ENCODE measurements at places on chromosomes 1 and 21. TPM values are rescaled to one million over a fixed set of nuclear protein-coding genes. Genes with fewer than 3 reads are reported as not detected.

Gene SLC44A5
- not detected for total RNA-seq

Gene GAS5
- total RNA-seq = 344 TPM

Gene TRIM63
- not detected for total RNA-seq

Gene TLR5
- total RNA-seq = not detected

Gene ARHGEF16
- not detected for total RNA-seq

Gene FAM177B
- total RNA-seq = not detected

Gene LRRC53
- not detected for total RNA-seq

DNA sequence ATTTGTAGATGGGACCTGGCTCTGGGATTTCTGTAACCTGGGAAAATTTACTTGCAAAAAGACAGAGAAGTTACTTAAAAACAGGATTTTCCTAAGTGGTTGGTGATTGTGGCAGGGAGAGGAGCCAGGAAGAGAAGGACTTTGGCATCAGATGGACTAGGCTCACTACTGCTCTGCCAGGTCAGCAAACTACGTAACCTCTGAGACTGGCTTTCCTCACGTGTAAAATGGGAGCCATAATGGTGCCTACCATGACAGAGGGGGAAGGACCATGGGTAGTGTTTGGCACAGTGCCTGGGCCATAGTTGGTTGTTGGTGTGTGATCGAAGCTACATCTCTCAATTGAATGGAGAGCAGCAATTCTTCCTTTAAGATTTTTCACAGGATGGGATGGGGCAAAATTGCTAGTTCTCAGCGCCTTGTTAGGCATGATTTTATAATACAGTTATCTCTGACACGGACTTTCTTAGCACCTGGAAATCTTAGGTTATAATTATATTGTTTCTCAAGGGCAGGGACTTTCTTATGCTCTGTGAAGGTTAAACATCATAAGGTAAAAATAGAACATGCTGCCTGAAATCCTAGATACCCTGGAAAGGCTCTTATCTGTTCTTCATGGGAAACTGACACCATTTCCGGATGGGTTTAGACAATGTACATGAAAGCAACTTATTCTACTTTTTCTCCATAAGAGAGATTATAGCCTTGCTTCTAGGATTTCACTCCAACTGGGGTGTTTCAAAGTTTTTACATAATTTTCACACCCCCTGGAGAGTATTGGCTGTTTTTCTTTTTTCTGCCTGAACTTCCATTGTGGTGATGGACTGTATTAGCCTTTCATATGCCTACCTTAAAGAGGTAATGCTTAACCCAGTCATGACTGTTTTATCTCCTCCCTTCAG, 10.9 kb downstream of the ROR1 start:
- DNase-seq = no peak

DNA sequence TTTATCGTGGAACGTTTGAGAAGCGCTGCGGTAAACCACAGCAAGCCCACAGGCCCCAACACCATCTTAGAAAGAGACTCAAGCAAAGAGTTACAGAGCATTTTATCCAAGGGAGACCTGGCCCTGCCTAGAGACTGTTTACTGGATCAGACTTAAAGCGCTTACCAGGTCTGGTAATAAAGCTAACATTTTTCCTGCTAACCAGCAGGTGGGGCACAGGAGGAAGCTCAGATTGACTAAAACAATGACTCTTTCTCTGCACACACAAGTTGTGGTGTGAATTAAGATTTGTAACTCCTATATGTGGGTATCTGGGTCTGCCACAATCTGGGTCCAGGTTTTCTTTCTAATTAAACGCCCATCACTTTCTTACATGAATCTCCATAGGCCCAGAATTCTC, 136.5 kb upstream of the ETS2 start:
- peak; percentile 66 for DNase-seq

- DNase-seq = no peak
These were observed 44.1 kb downstream of the ASH1L start for GRCh38 chr1:155518484-155518883.

GRCh38 chr1:29289493-29289892, 53.2 kb downstream of the PTPRU start:
- no peak for DNase-seq

- no peak for DNase-seq
These were observed 19.7 kb downstream of the PTAFR start for GRCh38 chr1:28156821-28157220.

- peak; percentile 74 for DNase-seq
These were observed 1.4 kb downstream of the RNF11 start for GRCh38 chr1:51237351-51238033.

GRCh38 chr1:41868241-41868998, 50.3 kb downstream of the HIVEP3 start:
- DNase-seq = no peak

DNA sequence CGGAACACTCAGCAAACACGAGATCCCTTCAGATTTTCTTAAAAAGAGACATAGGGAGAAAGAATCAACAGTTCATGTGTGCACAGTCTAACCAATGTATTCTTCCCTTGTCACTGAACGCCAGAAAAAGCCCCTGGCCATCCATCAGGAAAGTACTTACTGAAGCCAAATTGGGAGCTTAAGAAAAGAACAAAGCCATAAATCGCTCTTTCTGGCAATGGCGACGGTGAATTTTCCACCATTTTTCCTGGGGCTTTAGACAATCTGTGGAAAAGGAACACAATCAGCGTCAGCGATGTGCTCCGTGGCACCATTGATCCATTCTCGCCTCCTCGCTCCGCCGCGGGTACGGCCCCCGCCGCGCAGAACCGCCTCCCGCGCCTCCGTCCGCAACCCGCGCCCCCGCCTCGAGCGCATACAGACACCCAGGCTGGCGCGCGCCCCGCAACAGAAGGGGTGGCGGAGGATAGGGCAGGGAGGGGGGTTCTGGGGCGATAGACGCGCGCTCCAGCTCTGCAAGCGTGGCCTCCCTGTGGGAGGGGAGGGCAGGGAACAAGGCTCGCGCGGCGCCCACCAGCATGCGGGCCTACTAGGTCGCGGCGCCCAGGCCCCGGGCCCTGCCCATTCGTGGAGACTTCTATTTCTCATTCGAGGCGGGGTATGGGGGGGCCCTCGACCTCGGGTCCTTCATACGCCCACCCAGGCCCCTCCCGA, 440 bp downstream of the PIGP start:
- DNase-seq = peak; percentile 89

DNA sequence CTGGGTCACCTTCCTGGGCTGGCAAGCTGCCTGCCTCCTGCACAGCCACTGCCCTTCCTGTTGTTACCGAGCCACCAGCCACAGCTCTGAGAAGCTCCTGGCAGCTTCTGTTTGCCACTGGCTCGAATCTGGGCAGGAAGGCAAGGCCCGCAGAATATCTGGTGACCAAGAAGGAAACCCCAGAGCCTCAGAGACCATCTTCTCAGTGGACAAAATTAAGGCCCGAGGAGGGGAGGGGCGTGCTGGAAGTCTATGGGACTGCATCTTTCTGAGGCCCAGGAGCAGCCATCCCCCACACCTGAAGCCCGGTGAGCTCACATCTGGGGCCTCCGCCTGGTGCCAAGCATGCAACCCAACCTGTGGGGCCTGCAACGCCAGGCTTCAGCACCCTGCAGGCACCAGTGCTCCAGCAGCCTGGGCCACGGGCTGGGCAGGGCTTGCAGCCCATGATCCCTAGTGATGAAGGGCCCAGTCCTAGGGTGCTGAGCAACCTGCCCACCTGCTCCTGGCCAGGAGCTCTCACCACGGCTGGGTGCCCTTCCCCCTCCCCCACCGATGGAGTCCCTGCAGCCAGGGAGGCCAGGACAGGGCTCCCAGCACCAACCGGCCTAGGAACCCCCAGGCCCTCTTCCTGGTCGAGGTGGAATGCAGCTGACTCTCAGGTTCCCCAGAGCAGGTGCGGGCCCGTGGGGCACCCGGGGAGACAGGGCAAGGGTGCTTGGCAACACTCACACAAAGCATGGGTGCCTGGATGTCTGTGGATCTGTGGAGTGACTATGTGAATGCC, 879 bp downstream of the CPTP start:
- DNase-seq = no peak

DNA sequence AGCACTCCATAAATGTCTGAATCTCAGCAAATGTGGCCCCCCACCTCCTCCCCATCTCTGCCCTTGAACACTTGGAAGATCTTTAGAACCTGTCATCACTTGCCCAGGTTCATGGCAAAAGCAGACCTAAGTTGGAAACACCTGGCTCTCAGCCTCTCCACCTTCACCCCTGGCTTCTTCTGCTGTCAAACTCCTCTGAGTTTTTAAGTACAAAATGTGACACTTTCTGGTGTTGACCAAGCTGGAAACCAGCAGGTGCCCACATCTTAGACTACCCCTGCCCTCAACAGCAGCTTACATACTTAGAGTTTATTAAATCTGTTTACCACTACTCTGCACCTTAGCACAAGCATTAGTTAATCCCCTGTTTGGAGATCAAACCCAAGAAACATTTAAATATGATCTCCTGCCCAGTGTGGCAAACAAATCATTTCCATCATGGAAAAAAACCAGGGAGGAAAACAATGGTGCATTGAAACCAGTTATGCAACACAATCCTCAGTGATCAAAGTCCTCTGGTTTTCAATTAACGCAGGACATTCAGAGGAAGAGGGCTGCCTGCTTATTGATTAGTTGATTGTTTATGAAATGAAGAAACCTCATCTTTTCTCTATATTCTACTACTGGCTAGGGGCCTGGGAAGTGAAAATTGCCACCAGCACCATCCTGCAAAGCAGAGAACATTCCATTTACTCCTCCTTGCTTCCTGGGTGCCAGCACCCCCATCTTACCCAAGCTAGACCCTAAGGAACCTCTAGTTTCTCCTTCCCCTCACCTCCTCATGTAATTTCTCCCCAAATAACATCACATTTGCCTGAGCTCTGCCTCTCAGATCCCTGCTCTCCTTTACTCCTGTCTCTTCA, 139.4 kb upstream of the RAB4A start:
- DNase-seq = no peak

DNA sequence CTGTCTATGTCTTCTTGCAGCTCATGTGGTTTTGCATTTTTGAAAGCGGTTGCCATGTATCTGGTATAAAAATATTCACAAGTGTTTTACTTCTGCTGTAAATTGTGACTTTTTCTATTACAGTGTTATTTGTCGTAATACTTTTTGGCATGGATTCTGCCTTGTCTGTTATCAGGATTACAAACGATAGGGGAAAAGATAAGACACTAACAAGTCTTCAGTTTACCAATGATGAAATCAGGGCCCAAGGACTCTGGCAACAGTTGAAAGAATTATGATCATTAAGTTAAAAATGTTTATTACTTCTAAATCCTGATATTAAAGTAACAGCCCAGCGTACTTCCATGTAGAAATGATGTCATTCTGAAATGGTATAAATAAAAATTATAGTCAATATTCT, 298.8 kb downstream of the KIF26B start:
- DNase-seq = no peak

DNA sequence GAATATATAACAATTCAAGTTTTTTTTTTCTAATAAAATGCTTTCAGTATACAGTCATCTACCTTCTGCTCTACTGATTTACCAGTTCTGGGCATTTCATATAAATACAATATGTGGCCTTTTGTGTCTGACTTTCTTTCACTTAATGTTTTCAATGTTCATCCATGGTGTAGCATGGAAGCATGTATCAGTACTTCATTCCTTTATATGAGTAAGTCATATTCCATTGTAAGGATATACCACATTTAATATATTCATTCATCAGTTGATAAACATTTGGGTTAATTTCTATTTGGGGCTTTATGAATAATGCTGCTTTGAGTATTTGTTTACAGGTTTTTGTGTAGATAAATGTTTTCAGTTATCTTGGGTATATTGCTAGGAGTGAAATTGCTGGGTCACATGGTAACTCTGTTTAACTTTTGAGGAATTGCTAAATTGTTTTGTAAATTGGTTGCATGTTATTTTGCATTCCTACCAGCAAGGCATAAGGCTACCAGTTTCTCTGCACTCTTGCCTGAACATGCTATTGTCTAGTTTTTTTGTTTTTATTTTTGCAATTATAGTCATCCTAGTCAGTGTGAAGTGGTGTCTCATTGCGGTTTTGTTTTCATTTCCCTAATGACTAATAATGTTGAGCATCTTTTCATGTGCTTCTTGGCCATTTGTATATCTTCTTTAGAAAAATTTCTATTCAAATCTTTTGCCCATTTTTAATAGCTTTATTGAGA, 206.1 kb downstream of the TM2D1 start:
- DNase-seq = peak; percentile 18

DNA sequence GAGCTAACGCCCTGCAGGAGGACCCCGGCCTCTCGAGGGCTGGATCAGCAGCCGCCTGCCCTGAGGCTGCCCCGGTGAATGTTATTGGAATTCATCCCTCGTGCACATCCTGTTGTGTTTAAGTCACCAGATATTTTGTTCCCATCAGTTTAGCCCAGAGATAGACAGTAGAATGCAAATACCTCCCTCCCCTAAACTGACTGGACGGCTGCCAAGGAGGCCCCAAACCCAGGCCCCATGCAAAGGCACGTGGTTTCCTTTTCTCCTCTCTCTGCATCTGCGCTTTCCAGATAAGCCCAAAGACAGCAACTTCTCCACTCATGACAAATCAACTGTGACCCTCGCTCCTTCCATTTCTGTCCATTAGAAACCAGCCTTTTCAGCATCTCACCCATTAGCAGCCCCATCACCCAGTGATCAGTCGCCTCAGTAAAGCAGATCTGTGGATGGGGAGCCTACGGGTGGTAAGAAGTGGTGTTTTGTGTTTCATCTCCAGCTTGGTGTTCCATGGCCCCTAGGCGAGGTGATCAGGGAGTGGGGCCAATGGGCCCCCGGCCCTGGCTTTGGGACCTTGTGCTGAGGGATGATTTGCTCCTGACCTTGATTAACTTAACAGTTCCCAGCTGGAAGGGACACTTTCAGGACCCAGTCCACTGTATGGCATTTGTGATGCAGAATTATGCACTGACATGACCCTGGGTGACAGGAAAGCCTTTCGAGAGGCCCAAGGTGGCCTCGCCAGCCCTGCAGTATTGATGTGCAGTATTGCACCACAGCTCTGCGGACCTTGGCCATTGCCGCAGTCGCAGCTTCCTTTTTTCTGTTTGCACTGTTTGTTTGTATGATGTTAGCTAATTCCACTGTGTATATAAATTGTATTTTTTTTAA, 5.2 kb downstream of the NPPA start:
- no peak for DNase-seq

DNA sequence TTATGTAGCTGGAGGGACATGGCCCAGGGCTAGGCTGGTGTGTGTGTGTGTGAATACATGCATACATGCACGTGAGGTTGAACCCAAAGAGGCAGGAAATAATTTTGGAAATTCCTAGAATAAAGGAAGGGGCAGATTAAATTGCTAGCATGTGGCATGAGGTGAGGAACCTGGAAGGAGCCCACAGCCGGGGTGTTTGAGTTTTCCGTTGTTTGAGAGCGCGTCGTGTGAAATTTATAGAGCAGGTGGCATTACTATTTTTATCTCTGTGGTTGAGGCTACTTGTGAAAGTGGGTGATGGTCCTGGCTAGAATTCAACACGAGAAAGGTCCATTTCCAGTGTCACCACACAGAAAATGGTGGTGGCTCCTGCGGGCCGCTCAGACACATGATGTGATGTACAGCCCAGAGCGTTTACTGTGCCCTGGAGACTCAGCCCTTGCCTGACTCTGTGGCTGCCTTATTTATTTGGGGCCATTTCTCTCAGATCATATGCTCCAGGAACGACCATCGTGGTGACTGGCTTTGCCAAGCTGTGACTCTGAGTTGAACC, 48.0 kb downstream of the BACE2 start:
- DNase-seq = no peak

- DNase-seq = no peak
These were observed 61.8 kb downstream of the IER5 start for GRCh38 chr1:181150273-181150672.
